ENCODE measurements at places on chromosomes 6 and 20.

- no peak for DNase-seq
Observed at GRCh38 chr6:27214126-27214601, 33.3 kb upstream of the PRSS16 start.

DNA sequence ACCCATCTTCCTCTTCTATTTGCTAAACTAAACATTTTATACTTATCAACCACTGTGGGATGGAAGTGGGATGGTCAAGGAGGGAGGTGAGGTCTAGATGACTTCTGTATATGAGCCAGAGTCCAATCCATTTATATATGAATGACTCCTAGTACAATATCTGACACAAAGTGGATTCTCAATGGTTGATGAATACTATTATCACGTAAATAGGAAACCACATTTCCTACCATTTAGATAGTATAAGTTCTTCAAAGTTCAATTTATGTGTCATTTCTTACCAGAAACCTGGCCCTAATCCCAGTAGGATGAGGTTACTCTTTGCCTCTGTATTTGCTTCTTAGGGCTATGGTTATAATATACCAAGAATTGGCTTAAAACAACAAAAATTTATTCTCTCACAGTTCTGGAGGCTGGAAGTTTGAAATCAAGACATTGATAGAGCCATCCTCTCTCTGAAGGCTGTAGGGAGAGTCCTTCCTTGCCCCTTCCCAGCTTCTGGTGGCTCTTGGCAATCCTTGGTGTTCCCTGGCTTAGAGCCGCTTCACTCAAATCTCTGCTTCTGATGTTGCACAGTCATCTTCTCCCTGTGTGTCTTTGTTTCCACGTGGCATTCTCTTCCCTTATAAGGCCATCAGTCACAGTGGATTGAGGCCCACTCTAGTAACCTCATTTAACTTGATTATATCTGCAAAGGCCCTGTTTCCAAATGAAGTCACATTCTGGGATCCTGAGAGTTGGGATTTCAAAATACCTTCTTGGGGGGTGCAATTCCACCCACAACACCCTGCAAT lies 41.0 kb upstream of the RAB23 start:
- DNase-seq = no peak

- DNase-seq = no peak
Observed at GRCh38 chr20:3509064-3509463, 38.2 kb downstream of the ATRN start.

- DNase-seq = peak; percentile 84
Observed at GRCh38 chr20:62740286-62741141, 31.9 kb downstream of the NTSR1 start.

DNA sequence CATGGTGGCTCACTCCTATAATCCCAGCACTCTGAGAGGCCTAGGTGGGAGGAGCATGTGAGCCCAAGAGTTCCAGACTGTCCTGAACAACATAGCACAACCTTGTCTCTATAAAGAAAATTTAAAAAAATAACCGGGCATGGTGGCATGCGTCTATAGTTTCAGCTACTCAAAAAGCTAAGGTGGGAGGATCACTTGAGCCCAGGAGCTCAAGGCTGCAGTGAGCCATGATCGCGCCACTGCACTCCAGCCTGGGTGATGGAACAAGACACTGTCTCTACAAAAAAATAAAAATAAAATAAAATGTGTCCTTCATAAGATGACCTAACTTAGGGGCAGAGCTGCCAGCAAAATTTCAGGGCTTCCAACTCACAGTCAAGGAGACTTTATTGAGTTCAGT lies 12.6 kb downstream of the ID4 start:
- no peak for DNase-seq

GRCh38 chr6:7919871-7920270 lies 9.3 kb upstream of the TXNDC5 start:
- peak; percentile 71 for DNase-seq

GRCh38 chr6:87645080-87645479 lies 55.1 kb downstream of the ORC3 start:
- no peak for DNase-seq

- DNase-seq = no peak
Observed at GRCh38 chr6:113813142-113813541, 44.0 kb upstream of the MARCKS start.

DNA sequence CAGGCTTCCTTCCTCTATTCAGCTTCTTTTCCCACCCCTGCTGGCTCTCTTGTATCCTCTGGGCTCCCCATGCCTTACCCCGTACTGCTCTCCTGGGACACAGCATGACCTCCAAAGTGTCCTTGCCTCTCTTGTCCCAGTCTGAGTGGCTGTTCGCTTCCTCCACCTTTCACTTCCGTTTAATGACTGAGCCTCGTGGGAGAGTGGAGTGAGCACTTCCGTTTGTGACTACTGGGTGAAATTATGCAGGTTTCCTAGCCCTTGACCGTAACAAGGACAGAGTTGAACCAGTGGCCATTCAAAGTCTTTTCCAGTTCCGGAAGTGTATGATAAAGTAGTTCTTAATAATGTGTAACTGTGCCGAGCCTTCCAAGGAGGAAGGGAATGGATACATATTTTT lies 109.2 kb downstream of the ARID1B start:
- DNase-seq = no peak

DNA sequence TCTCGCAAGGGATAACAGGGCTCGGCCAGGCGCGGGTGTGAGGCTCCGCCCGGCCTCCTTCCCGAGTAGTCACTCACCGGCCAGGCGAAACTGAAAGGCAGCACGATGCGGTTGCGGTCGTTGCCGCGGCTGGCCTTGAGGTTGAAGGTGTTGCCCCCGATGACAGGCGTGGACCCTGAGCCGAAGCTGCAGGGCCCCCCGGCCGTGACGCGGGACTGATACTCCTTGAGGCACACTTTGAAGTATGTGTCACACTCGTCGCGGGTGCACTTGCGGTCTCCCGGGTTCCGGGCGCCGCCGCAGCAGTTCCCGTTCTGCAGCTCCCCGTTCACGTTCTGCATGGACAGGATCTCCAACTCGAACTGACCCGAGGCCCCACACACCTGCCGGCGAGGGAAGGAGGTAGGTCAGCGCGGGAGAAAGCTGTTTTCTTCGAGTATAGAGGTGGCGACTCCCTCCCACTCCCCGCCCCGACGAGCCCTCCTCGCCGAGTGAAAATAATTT lies 1.1 kb downstream of the JAG1 start:
- DNase-seq = peak; percentile 68

- no peak for DNase-seq
Observed at GRCh38 chr20:47295921-47296426, 60.5 kb downstream of the ZMYND8 start.

DNA sequence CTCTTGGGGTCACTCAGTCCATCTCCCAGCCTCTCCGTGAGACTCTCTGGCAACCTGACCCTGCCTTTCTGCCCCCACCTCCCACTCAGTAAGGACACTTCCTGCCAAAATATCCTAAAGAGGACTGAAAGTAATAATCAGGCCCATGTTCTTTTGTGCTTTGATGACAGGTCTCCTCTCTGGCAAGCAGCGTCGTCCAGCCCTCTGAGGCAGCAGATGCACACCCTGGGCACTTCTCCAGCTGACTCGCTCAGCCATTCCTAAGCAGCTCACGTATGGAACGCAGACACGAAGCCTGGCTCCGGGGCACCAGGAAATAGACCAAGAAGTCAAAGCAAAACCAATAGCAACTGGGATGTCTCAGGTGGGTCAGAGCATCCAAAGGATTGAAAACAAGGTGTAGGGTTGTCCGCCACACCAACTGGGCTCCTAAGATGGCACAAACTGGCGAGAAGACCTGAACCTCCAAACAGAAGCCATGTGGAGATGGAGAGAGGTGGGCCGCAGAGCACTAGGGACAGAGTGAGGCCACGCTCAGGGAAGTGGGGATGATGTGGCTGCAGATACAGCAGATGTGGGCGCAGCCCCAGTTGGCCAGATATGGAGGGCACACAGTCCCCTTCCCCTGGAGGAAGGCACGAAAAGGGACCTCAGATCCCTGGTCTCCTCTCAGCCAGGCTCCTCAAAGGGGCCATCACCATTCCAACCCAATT lies 99.3 kb downstream of the PRND start:
- DNase-seq = no peak

DNA sequence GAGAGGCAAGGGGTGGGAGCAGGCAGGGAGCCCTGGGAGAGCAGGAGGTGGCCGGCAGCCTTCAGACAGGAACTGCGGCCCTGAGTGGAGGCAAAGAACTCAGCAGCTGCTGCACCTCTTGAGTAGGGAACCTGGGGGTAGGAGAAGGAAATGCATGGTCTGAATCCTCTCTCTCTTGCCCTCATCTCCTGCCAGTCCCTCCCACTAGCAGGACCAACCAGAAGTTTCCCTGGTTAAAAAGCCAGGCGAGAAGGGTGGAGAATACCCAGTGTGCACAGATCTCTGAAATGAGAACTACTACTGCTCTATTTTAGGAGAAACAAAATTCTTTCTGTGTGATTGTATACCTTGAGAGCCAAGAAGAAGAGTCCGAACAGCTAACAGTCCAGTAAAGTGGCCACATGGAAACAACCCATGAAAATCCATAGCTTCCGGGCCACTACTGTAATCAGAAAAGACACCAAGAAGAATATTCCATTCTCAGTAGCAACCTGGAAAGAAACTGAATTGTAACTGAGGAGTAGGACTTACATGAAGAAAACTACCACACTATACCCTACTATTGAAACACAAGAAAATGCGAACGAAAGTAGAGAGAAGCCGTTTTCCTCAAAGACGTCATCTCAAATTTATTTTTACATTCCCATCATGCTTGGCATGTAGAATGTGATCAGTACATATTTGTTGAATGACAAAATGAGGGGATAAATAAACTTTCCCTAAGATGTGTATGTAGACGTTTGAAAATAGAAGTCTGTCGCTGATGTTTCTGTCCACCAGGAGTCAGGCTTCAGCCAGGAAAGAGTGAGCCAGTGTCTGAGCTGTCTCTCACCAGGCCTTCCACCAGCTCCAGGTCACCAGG lies 25.6 kb downstream of the WRNIP1 start:
- DNase-seq = peak; percentile 67

DNA sequence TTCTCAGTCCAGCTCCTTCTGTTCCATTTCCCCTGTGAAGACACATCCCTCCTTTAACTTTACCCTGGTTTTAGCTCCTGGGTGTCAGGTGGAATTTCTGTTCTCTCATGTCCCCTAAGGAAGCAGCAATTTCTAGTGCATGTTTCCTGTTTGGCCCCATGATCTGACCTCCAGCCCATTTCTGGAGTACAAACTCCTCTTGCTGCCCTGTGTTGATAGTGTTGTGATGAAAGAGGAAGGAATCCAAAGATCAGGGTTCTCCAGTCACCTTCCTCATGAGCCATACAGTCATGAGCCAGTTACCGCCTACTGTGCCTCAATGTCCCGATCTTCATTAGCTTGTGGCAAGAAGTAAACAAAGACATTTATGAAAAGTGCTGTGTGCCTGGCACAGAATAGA lies 97.4 kb downstream of the PHACTR1 start:
- DNase-seq = no peak

DNA sequence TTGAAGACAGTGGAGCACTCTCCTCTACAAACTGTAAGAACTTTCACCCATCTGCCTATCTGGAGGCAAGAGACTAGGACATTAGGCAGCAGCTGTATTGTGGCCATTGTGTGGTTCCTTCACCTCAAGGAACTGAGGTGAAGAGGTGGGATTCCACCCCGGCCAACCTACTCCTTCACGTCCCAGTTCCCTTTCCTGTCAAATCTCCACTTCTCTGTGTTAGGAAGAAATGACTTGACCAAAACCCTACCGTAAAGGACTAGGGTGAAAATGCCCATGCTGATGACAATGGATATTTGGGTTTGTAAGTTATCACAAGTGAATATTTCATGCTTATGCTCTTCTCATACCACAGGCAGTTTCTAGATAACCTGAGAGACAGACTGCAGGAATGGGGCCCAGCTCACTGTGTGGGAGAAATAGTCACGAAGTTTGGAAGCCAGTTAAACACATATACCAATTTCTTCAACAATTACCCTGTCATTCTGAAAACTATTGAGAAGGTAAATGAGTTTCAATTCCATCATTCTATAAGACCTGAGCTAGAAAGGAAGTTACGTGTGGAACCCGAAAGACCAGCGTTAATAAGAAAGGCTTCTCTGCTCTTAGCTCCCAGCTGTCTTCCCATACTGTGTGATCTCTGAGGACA lies 86.6 kb downstream of the ECT2L start:
- DNase-seq = peak; percentile 11

DNA sequence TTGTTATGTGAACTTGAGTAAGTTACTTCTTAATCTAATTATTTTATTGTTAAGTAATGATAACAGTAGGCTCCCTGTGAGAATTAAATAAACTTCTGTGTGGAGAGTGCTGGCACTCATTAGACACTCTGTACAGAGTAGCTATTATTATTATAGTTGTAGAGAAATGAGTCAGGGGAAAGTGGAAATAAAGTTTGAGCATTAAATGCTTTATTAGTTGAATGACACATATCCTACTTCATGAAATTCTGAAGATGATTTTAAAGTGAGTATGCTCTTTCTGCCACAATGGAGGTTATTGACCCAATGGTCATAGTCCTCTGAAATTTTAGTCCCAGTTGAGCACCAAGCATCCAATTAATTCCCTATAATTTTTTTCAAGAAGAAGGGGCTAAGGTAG lies 5.9 kb downstream of the ECI2 start:
- DNase-seq = no peak

GRCh38 chr6:15949982-15950381 lies 178.9 kb upstream of the MYLIP start:
- DNase-seq = no peak

GRCh38 chr20:10848810-10849370 lies 175.1 kb upstream of the JAG1 start:
- DNase-seq = no peak

DNA sequence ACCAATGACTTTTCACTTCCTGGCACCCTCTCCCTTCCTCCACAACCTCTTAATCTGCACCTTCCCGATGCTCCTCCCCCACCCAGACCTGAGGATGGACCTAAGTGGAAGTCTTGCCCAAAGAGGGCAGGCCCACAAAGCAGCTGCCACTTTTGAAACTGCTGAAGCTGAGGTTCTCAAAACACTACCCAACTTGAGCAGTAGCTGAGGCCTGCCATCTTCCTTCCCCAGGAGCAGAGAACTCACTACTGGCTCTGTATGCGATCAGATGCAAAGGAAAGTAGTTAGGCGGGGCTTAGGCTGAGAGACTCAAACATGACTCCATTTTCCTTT lies 1.5 kb downstream of the HM13 start:
- peak; percentile 34 for DNase-seq

DNA sequence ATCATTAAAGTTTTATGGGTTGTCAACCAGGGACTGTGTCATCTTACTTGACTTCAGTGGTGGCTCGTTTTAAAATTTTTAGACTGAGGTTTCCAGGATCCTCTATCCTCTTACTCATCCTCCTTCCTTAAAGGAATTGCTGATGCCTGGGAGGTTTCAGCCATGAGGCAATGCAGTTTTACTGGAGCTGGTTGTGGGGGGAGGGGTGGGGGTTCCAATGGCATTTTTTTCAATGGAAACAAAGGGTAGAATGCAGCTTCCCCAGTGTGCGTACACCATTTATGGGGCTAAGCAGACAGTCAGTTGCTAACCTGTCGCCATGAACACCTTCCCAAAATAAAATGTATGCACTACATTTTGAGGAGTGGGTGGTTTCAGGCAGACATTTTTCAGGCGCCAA lies 88.0 kb downstream of the METTL24 start:
- DNase-seq = no peak

- DNase-seq = no peak
Observed at GRCh38 chr20:1783245-1783644, 112.0 kb upstream of the SIRPA start.

Data from stimulated activated CD4-positive, alpha-beta T cell treated with anti-CD3 and anti-CD28 coated beads, Interleukin-15, amount 100 ng/mL, for 24 hours (primary cell).